Bladder microvascular endothelial cell (primary cell): ENCODE measurements at places on chromosomes 11 and 22. TPM values are rescaled to one million over a fixed set of nuclear protein-coding genes. Genes with fewer than 3 reads are reported as not detected.

Gene SULT4A1
- total RNA-seq: not detected in 2 replicates

Gene PLEKHB1
- 0.16 and 1.6 TPM in 2 replicates for total RNA-seq

Gene SLC17A6
- total RNA-seq: not detected in 2 replicates

Gene OR10D3
- total RNA-seq: not detected in 2 replicates

Gene PRR33
- total RNA-seq: not detected in 2 replicates

Gene PACSIN2
- 48.2 and 103 TPM in 2 replicates for total RNA-seq

Gene IL17REL
- total RNA-seq: not detected in 2 replicates

Gene RASD2
- not detected in 2 replicates for total RNA-seq

Gene MYO18B
- total RNA-seq: not detected in 2 replicates

Gene OR2AG1
- under 0.01 TPM in 1 of 2 replicates, not detected in the other for total RNA-seq

Gene RAPSN
- total RNA-seq: 0.25 and 0.32 TPM in 2 replicates

Gene PRG3
- total RNA-seq: not detected in 2 replicates

Gene XKR3
- not detected in 2 replicates for total RNA-seq

Gene C11orf97
- not detected in 2 replicates for total RNA-seq

Gene MRGPRX4
- total RNA-seq: 0.57 TPM in 1 of 2 replicates, not detected in the other

Gene KCNK4
- total RNA-seq: 0.25 TPM in 1 of 2 replicates, not detected in the other

Gene SERPIND1
- under 0.01 TPM in 1 of 2 replicates, not detected in the other for total RNA-seq

Gene OR51B2
- not detected in 2 replicates for total RNA-seq

Gene MIAT
- 0.16 and 0.82 TPM in 2 replicates for total RNA-seq

Gene GAS2
- total RNA-seq: 0.97 and 1.8 TPM in 2 replicates

Gene GPR83
- total RNA-seq: under 0.01 TPM in 2 replicates

Gene TMPRSS5
- 0.13 and 0.16 TPM in 2 replicates for total RNA-seq

Gene C11orf86
- total RNA-seq: not detected in 2 replicates

Gene OR51I1
- total RNA-seq: not detected in 2 replicates

Gene RIC3
- not detected in 2 replicates for total RNA-seq

Gene IFITM10
- total RNA-seq: 0.25 TPM in 1 of 2 replicates, not detected in the other

Gene OR8G5
- total RNA-seq: not detected in 2 replicates

Gene FGF19
- not detected in 2 replicates for total RNA-seq

Gene OVOL1
- not detected in 2 replicates for total RNA-seq

Gene SMDT1
- 6.8 and 8.7 TPM in 2 replicates for total RNA-seq

Gene BAD
- total RNA-seq: 39.1 and 60.1 TPM in 2 replicates

Gene NAALAD2
- 0.16 and 0.25 TPM in 2 replicates for total RNA-seq

Gene RIBC2
- 0.44 and 0.65 TPM in 2 replicates for total RNA-seq

Gene TUB
- total RNA-seq: 0.16 and 2.3 TPM in 2 replicates

Gene GCAT
- total RNA-seq: 14.2 and 34.6 TPM in 2 replicates

Gene CHRM1
- total RNA-seq: not detected in 2 replicates

Gene PAMR1
- total RNA-seq: 0.25 and 0.65 TPM in 2 replicates

Gene LBHD1
- 1.6 and 2.8 TPM in 2 replicates for total RNA-seq

Gene OR11H1
- not detected in 2 replicates for total RNA-seq
